ENCODE measurements at places on chromosomes 12 and 14.

- DNase-seq = no peak
Observed at GRCh38 chr14:31386271-31386670, 34.1 kb downstream of the HEATR5A start.

DNA sequence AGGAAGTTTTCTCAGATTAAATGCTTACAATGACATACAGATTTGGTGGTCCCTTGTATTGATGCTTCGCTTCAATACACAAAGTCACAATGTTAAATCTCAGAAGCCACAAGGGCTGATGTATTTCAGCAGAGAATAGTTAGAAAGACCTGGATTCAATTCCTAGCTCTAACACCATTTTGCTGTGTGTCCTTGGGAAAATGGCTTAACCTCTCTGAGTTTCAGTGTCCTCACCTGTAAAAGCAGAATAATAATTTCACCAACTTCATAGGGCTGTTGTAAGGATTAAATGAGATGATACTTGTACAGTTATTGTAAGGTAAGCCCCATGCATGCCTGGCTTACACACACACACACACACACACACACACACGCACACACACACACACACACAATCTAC, 30.3 kb downstream of the P2RX7 start:
- DNase-seq = no peak

DNA sequence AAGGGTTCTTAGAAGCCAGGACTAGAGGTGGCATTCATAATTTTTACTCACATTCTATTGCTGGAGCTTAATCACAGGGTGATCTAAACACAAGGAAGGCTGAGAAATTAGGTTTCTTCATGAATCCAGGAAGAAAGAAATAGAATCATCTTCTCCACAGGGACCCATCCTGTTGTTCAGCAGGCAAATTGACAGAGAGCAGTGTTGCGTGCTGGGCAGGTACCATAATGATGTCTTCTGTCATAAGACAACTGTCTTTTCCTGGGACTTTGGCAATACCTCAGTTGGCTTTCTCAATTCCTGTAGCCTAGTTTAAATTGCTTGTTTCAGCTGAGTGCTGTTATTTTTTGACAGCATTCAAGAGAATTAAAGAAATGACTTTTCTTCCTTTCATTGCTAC, 468.0 kb upstream of the SYT1 start:
- no peak for DNase-seq

GRCh38 chr12:52980650-52981423, 25.4 kb upstream of the EIF4B start:
- DNase-seq = peak; percentile 72

DNA sequence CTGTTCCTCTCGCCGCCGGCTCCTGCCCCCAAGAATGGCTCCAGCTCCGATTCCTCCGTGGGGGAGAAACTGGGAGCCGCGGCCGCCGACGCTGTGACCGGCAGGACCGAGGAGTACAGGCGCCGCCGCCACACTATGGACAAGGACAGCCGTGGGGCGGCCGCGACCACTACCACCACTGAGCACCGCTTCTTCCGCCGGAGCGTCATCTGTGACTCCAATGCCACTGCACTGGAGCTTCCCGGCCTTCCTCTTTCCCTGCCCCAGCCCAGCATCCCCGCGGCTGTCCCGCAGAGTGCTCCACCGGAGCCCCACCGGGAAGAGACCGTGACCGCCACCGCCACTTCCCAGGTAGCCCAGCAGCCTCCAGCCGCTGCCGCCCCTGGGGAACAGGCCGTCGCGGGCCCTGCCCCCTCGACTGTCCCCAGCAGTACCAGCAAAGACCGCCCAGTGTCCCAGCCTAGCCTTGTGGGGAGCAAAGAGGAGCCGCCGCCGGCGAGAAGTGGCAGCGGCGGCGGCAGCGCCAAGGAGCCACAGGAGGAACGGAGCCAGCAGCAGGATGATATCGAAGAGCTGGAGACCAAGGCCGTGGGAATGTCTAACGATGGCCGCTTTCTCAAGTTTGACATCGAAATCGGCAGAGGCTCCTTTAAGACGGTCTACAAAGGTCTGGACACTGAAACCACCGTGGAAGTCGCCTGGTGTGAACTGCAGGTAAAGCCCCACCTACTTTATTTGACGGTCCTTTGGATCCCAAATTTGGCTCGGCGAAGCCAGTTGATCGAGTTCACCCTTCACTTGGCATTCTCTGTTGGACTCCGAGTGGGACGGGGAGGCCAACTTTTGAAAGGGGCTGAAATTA, 1.5 kb downstream of the WNK1 start:
- peak; percentile 64 for DNase-seq

DNA sequence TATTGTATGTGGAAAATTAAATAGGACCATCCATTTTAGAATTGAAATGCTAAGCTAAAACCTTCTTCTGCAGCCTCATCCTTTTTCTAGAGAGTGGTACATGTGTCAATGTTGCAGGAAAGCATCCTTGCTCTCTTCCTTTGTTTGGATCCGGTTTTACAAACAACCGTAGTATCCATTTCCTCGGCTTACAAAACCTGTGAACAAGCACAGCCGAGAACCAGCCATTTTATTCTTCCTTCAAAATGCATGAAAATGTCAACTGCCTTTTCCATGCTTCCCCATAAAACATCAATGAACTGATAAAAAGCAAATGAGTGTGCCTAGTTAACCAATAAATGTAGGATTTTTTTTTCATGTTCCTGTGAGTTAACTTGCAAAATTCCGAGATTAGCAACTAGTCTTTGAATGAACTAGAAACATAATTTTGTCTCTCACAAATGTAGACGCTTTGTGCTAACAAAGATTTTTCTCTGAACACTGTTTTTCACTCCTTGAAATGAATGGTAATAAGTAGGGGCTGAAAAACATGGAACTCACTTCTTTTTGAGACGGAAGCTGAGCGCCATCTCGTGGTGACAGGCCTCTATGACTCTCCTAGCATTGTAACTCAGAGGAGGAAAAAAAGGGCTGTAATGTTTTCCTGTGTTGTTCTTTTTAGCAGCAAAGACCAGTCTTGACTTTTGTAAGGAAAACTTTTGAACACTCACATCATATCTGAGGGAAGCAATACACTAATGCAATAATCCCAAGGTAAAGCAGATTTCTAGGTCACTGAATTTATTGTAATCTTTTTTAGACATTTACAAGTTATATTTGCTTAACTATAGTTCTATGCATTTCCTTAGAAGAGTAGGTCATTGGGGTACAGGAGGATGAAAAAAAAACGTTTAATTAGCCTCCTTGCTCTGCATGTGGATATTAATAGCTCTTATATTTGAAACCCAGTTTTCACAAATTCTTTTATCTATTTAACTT, 157.4 kb upstream of the FOXG1 start:
- DNase-seq = no peak

DNA sequence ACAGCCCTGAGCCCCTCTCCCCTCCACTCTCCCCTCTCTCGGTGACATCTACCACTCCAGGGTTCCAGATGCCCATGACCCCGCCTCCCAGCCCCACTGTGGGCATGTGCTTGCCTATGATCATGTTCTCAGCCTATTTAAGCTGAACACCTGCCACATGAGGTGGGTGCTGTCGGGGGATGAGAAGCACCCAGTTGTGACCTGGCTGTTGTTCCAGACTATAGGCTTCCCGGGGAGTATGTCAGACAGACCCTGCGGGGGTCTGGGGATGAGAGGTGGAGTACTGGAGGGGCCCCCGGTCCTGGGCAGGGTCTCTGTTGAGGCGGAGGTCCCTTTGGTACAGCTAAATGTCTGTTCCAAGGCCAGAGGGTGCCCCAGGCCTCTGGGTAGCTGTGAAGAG, 6.0 kb downstream of the VSX2 start:
- DNase-seq = no peak

GRCh38 chr14:60922050-60922449, 58.8 kb downstream of the TRMT5 start:
- DNase-seq = no peak

- DNase-seq = no peak
Observed at GRCh38 chr14:34180434-34180833, 229.6 kb upstream of the EGLN3 start.

GRCh38 chr12:2793561-2793960, 1.2 kb upstream of the FKBP4 start:
- DNase-seq = no peak

- DNase-seq = peak; percentile 0
Observed at GRCh38 chr14:105151838-105152793, 16.5 kb downstream of the JAG2 start.

DNA sequence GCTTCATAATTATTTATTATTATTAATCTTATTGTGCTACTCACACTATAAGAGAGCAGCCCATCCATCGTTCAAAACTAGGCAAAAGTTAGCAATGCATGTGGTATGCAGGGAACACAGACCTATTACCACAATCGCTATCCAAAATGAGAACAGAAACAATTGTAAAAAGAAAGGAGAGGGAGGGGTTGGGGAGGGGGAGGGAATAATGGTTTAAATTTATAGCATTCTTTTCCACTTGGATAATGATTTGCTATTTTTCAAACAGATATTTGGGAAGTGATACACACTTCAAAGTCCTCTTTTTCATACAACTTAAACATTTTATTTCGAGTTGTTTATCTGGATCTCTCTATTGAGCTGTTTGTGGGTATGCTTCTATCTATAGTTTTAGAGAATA, 248.6 kb upstream of the SOX5 start:
- no peak for DNase-seq

DNA sequence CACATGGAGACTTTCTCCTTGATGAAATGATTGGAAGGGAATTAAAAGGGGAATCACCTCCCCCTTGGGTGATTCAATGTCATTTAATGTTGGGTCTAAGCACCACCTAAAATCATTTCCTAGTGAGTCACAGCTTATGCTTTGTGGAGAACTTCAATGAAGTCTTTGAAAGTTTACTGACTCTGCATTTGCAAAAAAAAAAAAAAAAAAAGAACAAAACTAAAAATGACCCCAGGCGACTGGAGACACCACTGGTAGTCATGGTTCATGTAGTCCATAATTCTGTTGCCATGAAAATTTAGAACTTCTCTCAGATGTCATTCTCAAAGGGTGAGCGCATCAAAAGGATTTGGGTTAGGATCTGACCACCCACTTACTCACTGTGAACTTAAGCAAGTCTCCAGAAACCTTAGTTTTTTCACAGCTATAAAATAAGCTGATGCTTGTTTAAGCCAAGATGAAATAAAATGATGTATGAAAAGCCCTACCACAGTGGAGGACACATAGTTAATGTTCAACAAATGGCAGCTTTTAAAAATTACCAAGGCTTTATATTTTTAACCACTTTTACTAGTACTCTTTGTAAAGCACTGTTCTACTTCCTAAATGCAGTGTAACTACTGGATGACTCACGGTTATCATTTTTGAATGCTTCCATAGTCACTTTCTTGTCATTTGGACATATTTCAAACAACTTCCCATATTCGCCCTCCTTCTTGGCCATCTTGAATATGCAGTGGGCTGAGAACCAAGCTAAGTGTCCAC, 18.1 kb upstream of the KSR2 start:
- DNase-seq = no peak

GRCh38 chr14:76872796-76873432, 46.7 kb downstream of the LRRC74A start:
- peak; percentile 60 for DNase-seq

GRCh38 chr12:75820848-75821578, 210.6 kb downstream of the PHLDA1 start:
- no peak for DNase-seq

GRCh38 chr12:597926-598568, 65.2 kb downstream of the NINJ2 start:
- no peak for DNase-seq

GRCh38 chr12:43008953-43009845, 419.7 kb upstream of the PRICKLE1 start:
- no peak for DNase-seq

- no peak for DNase-seq
Observed at GRCh38 chr14:54098536-54098935, 141.9 kb upstream of the BMP4 start.

DNA sequence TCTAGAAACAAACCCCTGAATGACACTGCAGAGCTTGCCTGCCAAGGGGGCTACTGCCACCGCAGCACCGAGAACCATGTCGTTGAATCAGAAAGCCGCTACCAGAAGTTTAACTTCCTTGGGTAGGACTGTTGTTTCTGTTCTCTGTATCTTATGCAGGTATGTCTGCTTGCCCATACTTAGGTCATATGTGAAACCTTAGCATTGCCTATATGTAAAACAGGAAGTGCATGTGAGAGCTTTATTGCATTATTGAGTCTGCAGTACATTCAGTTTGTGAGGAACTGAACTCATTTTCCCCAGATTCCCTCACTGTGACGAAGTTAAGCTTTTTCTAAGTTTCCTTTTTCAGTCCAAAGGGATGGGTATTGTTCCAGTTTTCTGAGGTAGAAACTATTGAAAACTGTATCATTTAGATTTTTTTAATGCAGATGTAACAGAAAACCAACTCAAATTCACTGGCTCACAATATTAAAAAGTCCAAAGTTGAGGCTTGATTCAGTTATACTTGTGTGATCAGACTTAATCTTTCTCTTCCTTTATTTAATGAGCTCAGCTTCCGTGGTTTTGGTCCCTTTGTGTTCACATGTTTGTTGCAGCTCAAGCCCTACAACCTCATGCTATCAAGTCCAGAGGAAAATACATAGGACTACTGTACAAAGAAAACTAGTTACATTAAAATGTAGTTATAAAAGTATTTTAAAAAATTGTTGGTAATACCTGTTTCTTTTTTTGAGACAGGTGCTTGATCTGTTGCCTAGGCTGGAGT, 6.9 kb downstream of the FBXO34 start:
- no peak for DNase-seq

DNA sequence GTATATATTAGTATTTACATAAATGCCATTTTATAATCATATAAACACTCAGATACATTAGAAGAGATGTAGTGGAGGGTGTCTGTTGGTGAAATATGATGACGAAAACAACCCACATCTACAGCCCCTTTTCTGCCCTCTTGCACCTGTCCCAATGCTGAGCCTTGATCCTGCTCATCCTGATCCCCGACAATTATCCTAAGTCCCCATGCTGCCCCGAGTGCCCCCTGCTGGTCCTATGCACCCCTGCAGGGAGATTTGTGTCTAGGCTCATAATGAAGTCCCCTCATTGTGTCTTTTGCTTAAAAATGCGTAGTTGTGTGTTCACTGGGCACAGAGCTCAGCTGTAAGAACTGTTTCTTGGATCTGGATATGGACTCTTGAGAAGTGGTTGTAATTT, 554.5 kb downstream of the TMEM121 start:
- DNase-seq = no peak

DNA sequence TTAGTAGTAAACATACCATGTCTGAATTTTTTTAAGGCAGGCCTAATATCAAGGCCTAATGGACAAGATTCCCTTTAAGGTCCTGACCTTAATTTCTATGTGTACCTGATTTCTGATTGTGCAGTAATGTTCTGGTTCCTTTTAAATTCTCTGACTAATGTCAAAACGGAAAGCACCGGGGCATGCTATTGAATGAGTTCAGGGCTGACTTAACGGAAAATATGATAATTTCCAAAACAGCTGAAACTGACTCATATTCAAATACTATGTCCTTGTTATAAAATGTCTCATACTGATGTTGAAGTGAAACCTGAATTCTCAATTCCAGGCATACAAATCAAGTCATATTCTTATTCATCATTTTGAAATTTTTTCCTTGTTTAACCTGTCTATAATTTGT, 6.7 kb downstream of the TAS2R43 start:
- DNase-seq = no peak

DNA sequence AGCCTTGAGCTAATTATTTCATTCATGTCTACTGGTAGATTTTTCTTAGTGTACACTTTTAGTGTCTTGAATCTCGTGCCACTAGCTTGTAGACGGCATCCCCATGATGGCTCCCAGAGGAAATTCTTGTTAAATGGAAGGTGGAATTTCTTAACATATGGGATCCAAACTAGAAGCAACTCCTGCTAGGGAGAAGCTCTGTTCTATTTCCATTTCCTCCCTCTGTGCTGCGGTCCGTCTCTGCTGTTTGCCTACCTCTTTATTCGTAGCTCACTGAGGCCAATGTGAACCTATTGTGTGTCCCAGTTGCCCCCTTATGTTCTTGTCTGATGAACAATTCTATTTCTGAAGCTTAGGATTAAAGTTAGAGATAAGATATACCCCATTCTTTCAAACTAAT, 588 bp downstream of the PIK3C2G start:
- DNase-seq = no peak
